Kidney (tissue), 22 donors: ENCODE measurements at places on chromosomes 12 and 14. TPM values are rescaled to one million over a fixed set of nuclear protein-coding genes. Genes with fewer than 3 reads are reported as not detected.

DNA sequence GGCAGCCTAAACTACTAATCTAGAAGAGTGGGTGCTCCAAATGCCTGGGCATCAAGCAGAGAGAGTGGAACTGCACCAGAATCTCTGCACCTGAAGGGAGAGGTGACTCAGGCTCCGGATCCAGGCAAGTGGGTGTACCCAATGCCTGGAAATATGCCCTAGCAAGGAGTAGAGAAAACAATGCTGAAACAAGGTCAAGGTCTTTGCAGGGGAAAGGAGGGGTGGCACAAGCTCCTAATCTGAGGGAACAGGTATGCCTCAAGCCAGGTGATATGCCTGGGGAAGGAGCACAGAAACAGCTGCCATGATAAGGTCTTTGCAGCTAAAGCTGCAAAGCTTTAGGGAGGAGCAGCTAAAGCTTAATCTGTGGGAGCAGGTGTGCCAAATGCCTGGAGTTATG, 136.0 kb upstream of the KITLG start:
- DNase-seq, result no peak

GRCh38 chr14:65531148-65531547, 118.6 kb downstream of the FUT8 start:
- no peak for DNase-seq

The USP44 gene
- total RNA-seq, result 2.8 TPM

DNA sequence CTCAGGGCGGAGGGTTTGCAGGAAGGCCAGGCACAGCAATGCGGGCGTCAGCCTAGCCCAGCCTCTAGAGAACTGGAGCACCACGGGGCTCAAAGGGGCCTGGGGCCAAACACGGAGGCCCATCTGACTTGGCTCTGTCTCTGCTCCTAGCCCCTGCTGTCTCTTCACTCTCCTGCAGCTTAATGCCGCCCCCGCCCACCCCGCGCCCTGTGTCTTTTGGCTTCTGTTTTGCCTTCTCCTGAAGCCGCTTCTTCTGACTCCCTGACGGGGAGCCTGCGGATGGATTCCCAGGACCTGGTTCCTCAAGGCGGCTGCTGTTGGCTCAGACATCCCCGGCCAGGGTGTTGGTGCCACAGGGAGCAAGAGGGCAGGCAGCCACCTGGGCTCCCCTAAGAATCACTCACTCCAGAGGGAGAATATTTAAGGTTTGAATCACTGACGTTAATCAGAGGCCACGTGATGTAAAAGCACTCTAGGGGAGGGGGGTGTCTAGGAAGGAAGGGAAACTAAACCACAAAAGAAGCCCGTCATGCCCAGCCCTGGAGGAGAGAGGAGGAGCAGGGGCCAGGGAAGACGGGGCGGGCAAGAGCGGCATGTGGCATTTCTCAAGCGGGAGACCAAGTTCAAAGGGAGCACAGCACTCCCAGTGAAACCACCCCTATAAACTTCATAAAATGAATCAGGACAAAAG, 36.9 kb upstream of the PRMT8 start:
- peak; percentile 49 for DNase-seq

- no peak for DNase-seq
These were observed 83.5 kb upstream of the NCOR2 start for GRCh38 chr12:124650912-124651311.

The HVCN1 gene
- total RNA-seq, result 7.1 TPM

- no peak for DNase-seq
These were observed 407.6 kb downstream of the TMEM132D start for GRCh38 chr12:129496226-129496625.

The ERP27 gene
- 11.0 TPM for total RNA-seq

- DNase-seq, result peak; percentile 28
These were observed 12.9 kb downstream of the MMP14 start for GRCh38 chr14:22849212-22849819.

DNA sequence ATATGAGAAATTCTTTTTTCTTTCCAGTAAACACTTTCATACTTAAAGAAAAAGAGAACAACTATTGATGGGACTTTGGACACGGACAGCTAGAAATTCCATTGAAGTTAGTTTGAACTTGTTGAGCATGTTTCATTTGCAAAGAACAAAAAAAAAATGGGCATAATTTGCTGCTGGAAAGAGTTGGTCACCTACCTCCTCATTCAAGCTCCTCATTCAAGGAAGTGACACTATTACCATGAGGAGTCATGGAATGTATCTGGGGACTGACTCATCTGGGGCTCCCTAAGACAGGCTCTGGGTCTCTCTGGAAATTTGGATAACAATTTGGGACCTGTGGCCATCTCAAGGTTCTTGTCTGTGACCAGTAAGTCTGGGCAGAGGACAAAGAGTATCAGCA, 50.4 kb downstream of the KICS2 start:
- no peak for DNase-seq

The RNU6-7 gene
- not detected for total RNA-seq

DNA sequence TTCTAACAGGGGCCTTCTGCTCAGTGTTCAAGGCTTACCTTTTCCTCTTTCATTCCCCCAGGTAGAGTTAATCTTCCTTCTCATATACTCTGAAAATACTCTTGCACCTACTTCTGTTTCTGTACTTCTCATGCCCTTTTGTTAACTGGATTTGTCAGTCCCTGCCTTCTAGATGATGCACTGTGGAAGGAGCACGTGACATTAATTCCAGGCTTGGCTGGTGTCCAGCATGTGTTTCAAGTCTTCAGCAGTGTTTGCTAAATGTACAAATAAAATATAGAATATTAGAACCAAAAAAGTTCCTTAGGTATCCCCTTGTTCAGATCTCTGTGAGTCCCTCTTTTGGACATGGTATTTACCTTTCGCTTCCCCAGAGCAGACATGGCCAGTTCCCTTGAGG, 27.9 kb upstream of the EVL start:
- DNase-seq, result peak; percentile 73

DNA sequence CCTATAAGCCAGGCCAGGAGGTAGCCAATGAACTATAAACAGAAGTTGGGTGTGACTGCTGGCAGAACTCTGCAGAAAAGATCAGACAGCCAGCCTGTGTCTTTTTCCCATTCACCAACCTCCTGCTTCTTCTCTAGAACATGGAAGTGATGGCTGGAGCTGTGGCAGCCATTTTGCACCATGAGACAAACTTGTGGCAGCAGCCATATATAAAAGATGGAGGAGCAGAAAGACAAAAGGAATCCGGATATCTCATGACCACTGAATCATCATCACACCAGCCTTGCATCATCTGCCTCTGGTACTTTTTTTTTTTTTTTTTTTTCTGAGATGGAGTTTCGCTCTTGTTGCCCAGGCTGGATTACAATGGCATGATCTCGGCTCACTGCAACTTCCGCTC, 8.7 kb downstream of the BEGAIN start:
- DNase-seq, result no peak

The MANSC1 gene
- 38.7 TPM for total RNA-seq

The GALNT16 gene
- total RNA-seq, result 13.1 TPM

GRCh38 chr14:30620178-30620577, 1.9 kb upstream of the SCFD1 start:
- DNase-seq, result no peak

The DLK1 gene
- not detected for total RNA-seq

DNA sequence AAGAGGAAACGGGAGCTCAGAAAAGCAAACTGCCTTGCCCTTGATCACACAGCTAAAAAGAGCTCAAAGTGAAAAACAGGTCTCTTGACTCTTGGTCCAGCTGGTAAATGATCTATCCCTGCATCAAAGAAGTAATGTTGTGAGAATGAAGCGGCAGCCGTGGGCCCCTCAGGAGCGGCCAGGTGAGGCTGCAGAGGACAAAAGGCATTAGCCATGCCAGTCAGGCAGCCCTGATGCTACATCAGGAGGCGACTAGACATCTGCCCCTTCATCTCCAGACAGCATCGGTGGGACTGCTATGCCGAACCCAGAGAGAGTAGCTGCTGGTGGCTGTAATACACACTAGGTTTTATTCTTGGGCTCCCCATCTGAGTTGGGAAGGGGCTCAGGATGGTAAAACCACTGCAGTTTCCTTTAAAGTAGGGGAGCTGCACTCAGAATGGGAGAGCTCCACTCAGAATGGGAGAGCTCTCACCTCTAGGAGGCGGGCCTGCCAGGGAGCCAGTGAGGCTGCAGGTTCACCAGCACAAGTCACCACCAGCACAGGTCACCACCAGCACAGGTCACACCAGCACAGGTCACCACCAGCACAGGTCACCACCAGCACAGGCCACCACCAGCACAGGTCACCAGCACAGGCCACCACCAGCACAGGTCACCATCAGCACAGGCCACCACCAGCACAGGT, 120.1 kb downstream of the TSPAN9 start:
- DNase-seq, result no peak

DNA sequence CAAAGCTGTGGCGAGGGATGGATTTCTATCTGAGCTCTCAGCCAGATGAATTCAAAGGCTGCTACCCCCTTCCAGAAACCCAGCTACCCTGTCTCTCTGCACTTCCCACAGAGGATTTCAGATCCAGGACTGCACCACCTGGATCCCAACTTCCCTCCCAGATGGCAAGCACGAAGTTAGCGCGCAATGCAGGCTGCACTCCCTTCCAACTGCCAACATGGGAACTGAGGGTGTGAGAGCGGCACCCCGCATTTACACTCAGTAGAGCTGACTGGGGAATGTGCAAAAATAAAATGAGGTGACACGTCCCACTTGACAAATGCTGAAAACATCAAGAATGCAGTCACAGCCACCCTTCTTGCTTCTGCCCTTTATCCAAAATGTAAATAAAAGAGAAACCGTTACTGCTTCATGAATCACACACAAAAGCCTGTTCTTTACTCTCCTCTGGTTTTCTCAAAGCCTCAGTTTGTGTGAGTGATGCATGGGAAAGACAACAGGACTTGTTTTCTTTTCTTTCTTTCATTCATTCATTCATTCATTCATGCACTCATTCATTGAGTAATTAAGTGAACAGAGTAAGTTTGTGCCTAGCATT, 85.7 kb downstream of the ITPK1 start:
- no peak for DNase-seq

The KRT85 gene
- not detected for total RNA-seq

- DNase-seq, result no peak
These were observed 25.9 kb downstream of the FUT8 start for GRCh38 chr14:65438266-65438933.

DNA sequence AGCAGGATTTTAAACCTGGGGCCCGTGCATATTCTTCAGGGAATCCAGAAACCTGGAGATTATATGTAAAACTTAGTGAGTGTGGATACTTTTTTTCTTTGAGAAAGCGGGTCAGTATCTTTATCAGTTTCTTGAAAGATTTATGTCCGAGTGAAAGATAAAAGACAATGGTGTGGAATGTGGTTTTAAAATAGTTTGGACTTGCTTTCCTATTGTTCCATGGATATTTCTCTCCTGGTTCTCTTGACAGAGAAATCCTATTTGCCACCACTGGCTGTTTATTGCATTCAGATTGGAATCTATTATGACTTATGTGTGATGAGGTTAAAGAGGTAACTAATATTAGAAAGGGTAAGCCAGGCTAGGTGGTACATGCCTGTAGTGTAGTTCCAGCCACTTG, 27.4 kb downstream of the KTN1 start:
- no peak for DNase-seq

- DNase-seq, result no peak
These were observed 7.3 kb upstream of the FAM222A start for GRCh38 chr12:109706398-109706746.

The MYF6 gene
- not detected for total RNA-seq

The ANKRD9 gene
- total RNA-seq, result 18.7 TPM

DNA sequence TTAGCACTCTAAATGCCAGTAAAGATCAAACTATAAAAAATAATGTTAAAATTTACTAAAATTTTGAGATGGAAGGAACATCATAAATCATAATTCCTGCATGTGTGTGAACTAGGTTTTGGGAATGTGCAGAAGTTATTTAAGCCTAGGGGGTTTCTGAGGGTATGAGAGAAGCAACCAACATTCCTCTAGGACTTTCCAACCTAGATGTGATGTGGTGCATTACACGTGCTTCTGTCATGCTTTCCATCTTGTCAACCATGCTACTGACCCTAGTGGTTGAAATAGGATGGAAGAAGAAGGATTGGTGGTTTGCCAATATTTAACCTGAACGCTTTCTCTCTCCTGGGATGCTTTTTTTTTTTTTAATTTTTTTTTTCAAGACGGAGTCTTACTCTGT, 209.3 kb downstream of the AEBP2 start:
- DNase-seq, result no peak

The PAPOLA gene
- total RNA-seq, result 160 TPM

DNA sequence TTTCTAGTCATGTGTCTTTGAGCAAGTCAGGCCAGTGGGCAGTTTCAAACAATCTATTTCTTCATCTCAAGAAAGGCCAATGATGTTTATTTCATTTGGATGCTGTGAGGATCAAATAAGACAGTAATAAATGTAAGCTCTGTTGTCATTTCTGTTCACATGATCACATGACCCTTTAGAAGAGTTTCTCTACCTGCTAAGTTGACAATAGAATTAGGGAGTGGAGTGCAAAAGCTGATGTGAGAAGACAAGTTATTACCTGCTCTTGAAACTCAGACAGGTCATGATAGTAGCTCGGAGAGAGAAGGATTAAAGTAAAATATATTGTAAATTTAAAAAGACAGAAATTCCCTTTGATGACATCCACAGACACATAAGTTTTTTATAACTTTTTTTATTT, 37.3 kb upstream of the DCN start:
- DNase-seq, result no peak

DNA sequence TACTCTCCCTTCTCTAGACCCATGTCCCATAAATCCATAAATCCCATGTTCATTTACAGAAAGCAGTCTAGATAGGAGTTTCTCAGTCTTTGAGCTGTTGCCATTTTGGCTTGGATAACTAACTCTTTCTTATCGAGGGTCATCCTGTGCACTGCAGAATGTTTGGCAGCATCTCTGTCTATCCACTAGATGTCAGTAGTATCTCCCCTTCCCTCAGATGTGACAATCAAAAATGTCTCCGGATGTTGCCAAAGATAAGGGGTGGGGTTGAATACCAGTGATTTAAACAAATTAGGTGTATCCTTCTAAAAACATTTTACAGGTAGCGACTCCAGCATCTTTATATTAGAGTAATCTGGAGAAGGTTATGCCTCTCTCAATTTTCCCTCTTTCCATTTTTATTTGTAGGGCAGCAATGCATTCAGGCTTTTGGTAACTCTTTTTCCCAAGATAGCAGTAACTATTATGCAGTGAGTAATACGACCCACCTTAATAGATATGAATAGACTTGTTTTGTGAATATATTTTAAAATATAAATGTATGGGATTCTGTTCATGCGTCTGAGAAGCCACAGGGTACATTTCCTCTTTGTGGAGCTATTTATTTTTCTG, 100.7 kb downstream of the LRRK2 start:
- peak; percentile 4 for DNase-seq

DNA sequence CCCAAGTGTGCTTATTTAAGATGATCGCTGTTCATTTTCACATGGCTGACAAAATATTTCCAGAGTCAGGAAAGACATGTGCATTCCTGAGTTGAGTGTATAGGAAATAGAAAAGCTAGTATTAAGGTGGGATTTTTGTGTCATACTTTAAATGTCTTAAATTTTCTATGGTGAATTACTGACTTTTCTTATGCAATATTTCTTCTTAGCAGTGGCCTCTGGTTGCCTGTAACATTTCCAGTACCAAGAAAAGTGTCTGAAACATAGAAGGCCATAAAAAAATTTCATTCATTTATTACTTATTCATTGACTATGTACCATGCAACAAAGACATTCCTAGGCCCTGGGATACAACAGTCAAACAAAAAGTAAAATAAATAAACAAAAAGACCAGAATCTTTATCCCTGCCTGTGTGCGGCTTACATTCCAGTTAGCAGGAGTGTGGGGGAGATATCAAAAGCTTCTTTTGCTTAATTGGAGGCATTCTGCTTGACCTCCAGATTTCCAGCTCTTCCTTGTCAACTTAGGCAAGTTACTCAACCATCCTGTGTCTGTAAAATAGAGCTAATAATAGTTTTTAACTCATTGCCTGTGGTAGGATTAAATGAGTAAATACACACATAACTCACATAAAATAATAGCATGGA, 216.3 kb upstream of the FLRT2 start:
- DNase-seq, result no peak

The CAPZA3 gene
- total RNA-seq, result not detected

The GPHN gene
- 35.4 TPM for total RNA-seq

The OR4E2 gene
- not detected for total RNA-seq
